Lung microvascular endothelial cell (primary cell): ENCODE measurements at places on chromosomes 1 and 21. TPM values are rescaled to one million over a fixed set of nuclear protein-coding genes. Genes with fewer than 3 reads are reported as not detected.

The SYDE2 gene
- 3.7 and 9.3 TPM in 2 replicates for total RNA-seq

DNA sequence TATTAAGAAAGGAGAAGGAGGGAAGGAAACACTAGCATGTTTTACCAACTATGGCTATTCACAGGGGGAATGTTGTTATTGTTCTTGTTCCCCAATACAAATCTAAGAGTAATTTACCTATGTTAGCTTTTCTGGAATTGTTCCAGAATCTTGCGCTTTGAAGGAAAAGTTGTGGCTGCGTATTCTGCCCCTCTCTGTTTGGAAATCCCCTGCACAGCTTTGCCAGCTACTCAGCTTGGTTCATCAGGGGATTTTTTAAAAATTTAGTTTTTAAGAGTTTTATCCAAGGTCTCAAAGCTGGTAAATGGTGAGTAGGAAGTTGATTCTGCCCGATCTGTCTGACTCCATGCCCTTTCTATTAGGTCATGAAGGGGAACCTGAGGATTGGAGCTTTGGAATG is 9.5 kb upstream of the IRF6 start:
- DNase-seq = no peak

- no peak for DNase-seq
Observed at GRCh38 chr1:93235261-93235660, 54.7 kb downstream of the CCDC18 start.

DNA sequence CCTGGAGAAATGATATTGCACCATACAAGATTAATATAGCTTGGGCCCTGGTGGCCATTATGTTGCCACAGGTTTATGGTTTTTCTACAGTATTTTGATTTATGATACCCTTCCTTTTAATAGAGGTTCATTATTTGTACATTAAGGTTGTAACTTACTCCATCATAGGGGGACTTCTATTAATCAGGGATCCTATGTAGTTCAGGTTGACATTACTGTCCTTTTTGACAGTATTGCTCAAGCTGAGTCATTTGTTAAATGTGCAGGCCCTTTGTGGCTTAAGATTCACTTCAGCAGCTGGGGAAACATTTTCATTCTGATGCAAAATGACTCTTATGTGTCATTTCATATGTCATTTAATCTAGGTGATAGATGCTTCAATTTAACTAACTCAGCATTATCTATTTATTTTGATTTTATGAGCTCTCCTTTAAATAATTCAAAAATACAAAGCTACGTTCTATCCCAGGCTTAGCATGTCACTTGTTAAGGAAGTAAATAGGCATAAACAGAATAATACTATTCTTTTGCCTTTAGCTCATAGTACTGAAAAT is 686.9 kb upstream of the NCAM2 start:
- no peak for DNase-seq

DNA sequence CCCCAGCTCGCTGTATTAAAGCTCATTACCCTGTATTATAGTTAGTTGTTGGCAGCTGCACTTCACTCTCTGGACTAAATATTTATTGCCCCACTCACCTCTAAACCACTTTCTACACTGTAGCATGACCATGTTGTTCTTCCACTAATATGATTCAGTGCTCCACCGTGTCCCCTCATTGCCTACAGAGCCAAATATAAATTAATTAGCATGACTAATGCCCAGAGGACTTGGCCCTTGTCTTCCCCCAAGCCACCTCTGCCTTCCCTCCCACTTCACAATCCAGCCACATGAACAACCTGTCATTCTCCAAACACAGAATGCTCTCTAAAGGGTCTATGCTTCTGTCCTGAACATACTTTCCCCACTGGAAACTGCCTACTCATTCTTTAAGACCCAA is 276.5 kb downstream of the PLPP3 start:
- no peak for DNase-seq
